Naive B cell (primary cell): ENCODE measurements at places on chromosomes 11 and 22. TPM values are rescaled to one million over a fixed set of nuclear protein-coding genes. Genes with fewer than 3 reads are reported as not detected.

Gene CCDC87
- polyA plus RNA-seq = 0.13 TPM

DNA sequence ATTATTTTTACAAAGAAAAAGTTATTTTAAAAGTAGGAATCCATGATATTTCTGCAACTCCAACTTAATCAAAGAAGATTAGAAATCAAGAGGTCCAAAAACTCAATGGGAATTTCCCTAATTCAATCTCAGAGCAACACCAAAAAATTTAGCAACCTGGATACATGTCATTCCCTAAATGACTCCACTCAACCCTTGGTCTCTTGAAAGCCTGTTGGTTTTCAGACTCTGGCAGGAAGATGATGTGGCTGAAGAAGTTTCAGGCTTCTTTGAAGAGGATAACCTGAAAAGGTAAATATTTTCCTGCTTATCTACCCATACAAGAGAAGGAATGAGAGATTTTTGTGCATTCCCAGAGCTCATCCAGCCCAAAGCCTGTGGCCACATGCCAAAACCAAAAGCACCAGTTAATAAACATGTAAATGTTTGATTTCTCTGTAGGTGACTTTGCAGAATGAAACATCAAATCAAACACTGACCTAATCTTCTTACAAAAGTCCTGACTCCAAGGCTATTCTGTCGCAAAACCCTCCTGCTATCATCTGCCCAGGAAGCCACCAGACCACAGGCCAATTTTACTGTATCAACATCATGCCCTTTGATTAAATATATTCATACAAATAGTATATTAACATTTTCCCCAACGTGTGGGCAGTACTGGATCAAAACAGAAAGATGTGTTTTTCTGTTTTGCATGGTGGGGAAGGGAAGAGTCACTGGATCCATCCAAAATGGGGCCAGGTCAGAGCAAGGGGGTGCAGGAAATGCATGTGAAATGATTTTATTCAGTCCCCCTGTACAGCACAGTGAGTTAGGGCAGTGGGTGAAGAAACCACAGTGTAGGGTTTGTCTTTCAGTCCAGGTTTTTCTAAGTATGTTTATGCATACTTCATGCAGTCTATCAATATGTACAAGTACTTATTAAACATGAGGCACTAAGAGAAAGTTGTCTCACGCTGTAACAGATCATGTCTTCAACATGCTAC is 38.8 kb downstream of the SMCO4 start:
- H3K27ac ChIP-seq = no peak overlapping the region
- H3K36me3 ChIP-seq = no peaks in the 10 kb centered on the region
- no peak for DNase-seq
- H3K4me3 ChIP-seq = no peak overlapping the region

Gene GLB1L3
- polyA plus RNA-seq = not detected

DNA sequence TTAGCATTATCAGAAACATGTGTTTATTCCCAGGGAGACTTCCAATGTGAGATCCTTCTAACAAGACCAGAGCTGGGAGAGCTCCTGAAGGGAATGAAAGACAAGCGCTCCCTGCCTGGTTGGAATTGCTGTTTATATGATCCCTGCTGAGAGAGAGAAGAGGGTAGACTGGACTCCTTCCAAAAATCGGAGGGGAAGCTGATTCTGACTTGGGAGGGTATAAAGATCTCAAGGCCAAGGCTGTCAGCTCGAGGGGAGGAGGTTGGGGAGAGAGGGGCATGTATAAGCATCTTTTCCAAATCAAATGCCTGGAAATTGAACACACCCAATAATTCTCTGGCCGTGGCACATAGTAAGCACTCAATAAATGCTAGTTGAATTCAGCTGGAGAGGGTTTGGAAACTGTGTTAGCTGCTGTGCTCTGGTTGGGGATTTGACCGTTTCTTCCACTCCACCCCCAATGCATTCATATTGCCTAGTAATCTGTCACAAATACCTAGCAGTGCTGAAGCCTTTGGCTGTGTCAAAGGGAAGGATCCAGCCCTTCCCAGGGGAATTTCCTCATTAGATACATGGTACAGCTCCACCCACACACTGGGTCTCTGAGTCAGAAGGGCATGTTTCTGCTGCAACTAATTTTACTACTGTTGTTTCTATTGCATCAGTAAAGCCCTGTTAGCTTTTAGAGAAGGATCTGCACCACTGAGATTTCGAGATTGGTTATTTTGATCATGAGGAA is 61.5 kb downstream of the CACNG2 start:
- no peak for DNase-seq
- no peaks in the 10 kb centered on the region for H3K36me3 ChIP-seq
- no peaks in the 10 kb centered on the region for H3K4me1 ChIP-seq
- no peak overlapping the region for H3K4me3 ChIP-seq
- H3K27ac ChIP-seq = no peak overlapping the region

Gene MRGPRX4
- polyA plus RNA-seq = not detected

- DNase-seq = no peak
- no peaks in the 10 kb centered on the region for H3K36me3 ChIP-seq
- no peaks in the 10 kb centered on the region for H3K4me1 ChIP-seq
- H3K27me3 ChIP-seq = no peaks in the 10 kb centered on the region
- no peak overlapping the region for H3K4me3 ChIP-seq
Observed at GRCh38 chr11:93039531-93040240, 70.2 kb downstream of the MTNR1B start.
